ENCODE measurements at places on chromosomes 5 and 9. TPM values are rescaled to one million over a fixed set of nuclear protein-coding genes. Genes with fewer than 3 reads are reported as not detected.

ACTBL2 gene
- not detected for total RNA-seq

DNA sequence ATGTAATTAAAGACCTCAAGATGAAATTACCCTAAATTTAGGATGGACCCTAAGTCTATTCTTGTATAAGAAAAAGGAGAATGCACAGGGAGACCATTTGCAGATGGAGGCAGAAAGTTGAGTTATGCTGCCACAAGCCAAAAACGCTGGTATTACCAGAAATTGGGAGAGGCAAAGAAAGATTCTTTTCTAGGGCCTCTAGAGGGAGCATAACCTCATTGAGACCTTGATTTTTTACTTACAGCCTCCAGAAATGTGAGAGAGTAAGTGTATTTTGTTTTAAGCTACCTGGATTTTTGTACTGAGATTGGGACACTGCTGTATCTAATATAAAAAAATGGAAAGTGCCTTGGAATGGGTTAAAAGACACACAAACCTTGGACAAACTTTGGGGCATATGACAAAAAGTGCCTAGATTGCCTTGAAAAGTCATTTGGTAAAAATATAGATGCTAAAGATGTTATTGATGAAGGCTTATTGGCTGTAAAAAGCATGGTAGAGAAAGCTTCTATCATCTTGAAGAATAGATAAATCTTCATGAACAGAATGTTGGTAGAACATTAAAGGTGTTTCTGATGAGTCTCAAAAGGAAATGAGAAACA, 174.7 kb upstream of the PRDM9 start:
- no peak for DNase-seq

- DNase-seq = no peak
Observed at GRCh38 chr9:115016344-115016743, 86.0 kb upstream of the TNFSF8 start.

GRCh38 chr5:149697001-149697400, 33.1 kb upstream of the PPARGC1B start:
- DNase-seq = no peak

GRCh38 chr5:93303291-93303691, 277.7 kb downstream of the NR2F1-AS1 start:
- DNase-seq = no peak

SVEP1 gene
- total RNA-seq = 3.7 TPM

DNA sequence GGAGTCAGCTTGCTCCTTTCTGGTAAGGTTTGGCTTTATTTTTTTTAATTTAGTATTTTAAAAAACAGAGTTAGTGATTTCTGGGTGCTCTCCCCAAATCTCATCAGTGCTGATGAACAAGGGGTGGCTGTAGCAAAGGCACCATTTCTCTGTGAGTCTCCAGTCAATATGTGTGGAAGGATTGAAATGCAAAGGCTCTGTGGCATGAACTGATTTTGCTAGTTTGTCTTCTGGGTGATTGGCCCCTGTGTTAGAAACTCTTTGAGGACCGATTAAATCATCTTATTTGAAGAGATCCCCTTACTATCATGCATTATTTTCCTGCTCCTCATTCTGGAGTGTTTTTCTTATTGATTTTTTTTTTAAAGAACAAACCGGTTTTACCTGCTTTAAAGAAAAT, 596 bp downstream of the TEK start:
- no peak for DNase-seq

- DNase-seq = no peak
Observed at GRCh38 chr9:110456681-110457080, 119.0 kb upstream of the TXNDC8 start.

- DNase-seq = peak; percentile 20
Observed at GRCh38 chr9:104743376-104743985, 4.0 kb upstream of the NIPSNAP3A start.

Measured in adrenal gland (tissue), 19 donors.